Retinal pigment epithelial cell (primary cell): ENCODE measurements at places on chromosomes 2 and 18.

- no peak for DNase-seq
Observed at GRCh38 chr2:109616184-109616583, 2.0 kb downstream of the SOWAHC start.

DNA sequence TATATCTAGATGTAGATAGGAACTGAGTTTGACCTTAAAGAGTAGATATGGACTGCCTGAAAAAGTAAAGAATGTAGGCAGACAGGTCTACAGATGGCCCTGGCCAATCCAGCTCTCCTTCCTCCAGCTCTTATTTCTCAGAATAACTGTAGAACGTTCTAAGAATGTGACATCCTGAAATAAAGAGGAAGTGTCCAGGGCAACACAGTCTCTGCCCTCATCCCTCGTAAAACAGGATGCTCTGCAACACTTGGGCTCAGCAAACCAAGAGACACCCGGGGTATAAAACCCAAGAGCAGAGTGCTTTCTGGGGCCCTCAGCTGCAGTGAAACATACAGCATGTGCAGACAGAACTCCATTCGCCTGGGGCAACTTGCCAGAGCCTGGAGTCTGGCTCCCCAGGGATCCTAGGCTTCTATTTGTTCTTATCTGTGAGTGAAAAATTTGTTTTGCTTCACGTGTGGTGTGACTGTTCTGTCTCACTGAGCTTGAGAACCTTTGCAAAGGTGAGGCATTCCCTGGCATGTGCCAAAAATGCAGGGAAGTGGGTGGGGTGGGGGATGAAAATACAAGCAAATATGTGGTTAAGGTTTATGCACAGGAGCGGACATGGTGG is 401.0 kb downstream of the SETBP1 start:
- DNase-seq = no peak

- DNase-seq = no peak
Observed at GRCh38 chr2:190795686-190796085, 84.9 kb upstream of the GLS start.

DNA sequence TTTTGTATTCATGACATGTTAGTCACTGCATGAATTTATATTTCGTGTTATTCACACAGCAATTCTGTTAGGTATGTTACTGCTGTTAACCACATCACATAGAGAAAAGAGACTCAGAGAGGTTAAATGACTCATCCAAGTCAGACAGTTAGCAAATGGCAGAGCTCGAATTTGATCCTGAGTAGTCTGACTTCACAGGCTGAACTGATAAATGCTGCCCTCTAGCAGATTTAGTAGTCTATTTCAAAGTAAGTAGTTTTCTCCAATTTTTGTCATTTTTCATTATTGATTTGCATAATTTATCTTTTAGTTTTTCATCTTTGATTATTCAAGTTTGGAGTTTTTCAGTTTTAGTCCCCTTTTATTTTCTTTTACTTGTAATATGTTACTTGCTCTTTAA is 58.3 kb downstream of the WDR7 start:
- peak; percentile 45 for DNase-seq

GRCh38 chr18:48605408-48605845 is 66.6 kb downstream of the CTIF start:
- no peak for DNase-seq

DNA sequence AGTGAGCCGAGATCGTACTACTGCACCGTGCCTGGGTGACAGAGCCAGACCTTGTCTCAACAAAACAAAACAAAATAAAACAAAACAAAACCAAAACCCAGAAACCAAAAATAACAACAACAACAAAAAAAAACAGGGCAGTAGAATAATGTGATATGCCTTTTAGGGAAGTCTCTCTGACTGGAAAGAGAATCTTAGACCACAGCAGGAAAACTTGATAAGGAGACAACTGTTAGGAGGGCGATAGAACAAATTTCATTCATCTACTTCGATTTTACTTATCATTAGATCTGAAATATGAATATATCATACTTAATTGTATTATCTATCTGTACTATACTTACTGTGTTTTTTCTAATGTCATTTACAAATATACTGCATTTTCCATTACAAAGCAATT is 109.0 kb upstream of the CNTNAP5 start:
- no peak for DNase-seq

- no peak for DNase-seq
Observed at GRCh38 chr18:23812546-23813440, 123.5 kb downstream of the LAMA3 start.

DNA sequence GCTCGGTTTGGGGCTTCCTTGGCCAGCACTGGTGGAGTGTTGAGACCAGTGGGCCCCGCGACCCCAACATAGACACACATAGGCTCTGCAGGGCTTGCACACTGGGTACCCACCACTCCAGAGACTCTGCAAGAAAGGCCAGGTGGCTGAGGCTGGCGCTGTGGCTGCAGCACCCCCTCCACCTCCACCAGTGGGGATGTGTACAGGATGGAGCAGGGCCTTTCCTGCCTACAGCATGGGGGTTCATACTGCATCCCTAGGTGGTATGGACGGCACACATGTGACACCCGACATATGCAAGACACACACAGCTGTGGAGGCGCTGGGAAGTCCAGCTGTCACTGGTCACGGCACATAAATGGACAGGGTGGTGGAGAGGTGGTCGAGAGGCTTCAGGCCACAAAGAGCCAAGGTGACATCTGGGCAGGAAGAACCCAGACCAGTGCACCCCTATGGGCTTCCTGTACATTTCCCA is 1.3 kb downstream of the RNPEPL1 start:
- DNase-seq = no peak

- no peak for DNase-seq
Observed at GRCh38 chr2:11365096-11365879, 20.9 kb upstream of the ROCK2 start.

- DNase-seq = no peak
Observed at GRCh38 chr18:55229682-55230081, 270.4 kb upstream of the CCDC68 start.
